ENCODE measurements at places on chromosomes 2 and 18.

DNA sequence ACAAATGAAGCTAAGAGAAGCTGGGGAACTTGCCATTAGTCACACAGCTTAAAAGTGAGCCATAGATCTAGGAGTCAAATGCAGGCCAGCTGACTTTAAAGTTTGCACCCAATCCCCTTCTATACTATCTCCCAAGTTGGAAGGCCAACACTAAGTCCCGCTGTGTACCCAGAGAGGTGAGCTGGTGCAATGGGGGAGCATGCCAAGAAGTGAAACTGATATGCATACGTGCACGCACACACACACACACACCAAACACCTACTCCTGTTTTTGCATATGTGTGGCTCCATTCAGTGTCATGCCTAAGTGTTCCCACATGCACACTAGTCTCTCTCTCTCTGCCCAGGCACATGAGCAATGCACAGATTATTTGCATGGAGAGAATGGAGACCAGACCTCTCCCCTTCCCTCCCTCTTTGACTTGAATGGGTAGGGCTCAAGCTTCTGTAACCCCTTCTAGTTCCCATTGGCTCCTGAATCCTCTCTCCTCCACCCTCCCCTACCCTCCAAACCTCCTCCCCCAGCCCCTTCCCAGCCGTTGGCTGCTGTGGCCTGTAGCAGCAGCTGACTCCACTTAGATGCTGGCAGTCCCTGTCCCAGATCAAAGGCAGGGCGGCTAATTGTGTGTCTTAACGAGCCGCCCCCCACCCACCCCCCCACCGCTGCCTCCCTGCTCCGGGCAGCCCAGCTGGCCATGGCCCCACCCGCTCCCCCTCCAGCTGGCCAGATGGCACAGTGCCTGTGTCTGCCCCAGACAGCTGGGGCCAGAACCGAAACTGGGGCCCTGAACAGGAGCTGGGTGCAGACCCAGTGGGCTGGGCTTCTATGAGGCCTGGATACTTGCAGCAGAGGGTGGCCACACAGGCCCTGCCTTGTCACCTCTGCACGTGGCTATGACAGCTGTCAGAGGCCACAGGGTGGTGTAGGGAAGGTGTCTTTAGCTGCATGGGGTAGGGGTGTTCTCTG, 5.6 kb downstream of the WNT10A start:
- DNase-seq = no peak

- no peak for DNase-seq
These were observed 37.2 kb upstream of the OTX1 start for GRCh38 chr2:63013438-63013837.

- no peak for DNase-seq
These were observed 33.0 kb downstream of the KCTD18 start for GRCh38 chr2:200476836-200477235.

DNA sequence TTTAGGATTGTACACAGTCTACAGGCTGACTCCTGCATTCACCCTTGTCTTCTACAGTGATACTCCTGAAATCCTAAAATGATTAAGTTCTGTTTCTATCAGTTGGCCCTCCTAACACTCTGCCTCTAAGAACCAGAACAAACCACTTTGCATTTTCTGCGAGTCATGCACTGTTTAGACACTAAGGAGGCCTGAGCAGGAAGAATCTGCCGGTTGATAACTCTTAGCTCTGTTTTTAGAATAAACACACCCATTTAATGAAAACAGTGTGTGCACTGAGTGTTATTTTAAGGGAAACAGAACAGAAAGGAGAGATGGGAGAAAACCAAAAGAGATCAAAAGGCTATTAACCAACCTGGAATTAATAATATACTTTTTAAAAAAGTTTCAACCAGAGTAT, 22.9 kb upstream of the SSB start:
- DNase-seq = no peak

DNA sequence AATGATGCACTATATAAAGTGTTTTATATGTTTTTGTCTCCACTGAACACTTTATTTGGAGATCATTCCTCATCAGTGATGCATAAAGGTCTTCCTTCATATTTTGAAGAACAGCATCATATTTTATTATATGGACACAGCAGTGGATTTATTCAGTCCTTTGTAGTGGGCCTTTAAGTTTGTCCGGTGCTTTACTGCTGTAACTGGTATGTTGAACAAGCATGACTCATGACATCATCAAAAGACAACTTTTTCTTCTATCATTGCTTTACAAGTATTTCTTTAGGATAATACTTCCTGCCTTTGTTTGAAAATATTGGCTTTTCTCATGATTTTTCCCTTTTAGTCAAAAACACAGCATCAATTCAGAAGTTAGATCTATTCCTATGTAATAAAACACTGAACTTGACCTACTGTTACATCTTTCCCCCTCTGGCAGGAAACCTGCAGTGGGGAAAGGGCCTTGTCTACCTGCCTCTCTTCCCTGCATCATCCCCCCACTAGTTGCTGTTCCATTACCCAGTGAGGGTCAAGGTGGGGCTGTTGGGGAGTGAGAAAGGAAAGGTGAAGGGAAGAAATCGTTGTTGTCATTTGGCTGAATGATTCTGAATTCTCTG, 241.2 kb downstream of the CYP26B1 start:
- DNase-seq = no peak

- no peak for DNase-seq
These were observed 126.7 kb downstream of the THADA start for GRCh38 chr2:43469094-43469493.

- no peak for DNase-seq
These were observed 126.4 kb downstream of the GFPT1 start for GRCh38 chr2:69260666-69261065.

- no peak for DNase-seq
These were observed 753.9 kb upstream of the ZEB2 start for GRCh38 chr2:145273840-145274239.

DNA sequence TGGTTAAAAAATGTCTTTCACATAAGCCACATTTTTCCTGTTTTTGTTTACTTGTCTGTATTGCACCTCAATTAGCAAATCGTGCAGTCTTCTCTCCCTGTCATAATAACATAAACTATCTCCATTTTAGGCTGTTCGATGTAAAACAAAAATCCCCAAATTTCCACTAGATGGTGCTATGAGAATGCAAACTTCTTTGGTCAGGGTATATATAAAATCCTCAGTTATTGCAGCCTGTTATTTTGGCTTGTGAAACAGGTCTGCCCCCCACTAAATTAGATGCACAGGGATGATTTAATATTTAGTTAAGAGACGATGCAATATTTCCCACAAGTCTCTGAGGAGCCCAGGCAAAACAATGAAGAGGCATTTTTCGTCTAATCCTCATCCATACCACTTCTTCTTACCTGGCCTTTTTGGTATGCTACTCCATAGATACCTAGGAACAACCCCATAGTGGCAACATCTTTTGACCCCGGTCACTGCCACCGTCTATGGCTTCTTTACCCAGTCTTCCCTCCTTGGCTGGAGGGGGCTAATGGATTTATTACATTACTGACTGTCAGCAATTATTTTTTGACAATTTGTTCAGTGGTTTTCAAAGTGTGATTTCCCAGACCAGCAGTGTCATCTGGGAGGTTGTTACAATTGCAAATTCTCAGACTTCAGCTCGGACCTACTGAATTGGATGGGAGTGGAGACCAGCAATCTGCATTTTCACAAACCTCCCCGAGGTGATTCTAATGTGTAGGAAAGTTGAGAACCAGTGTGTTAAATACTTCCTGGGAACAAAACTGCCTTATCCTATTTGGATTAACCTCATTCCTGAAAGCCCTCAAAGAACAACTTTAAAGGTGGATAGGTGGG, 117.4 kb upstream of the CWC22 start:
- no peak for DNase-seq

GRCh38 chr2:227406177-227407031, 18.7 kb upstream of the SCYGR1 start:
- DNase-seq = no peak

DNA sequence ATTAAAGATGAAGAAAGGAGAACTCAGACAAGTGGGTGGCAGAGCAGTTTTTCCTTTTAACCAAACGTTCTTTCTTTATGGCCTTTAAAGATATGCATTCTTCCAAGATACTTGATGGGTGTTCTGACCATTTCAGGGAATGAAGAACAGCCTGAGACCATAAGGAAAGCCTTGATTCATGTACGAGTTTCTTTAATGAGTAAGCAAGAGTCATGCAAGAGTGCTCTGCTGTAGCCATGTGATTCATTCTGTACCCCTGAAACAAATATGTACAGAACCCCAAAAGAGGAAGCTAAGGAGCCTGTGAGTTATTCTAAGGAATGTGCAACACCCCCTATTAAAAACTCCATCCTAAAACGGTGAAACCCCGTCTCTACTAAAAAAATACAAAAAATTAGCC, 372.8 kb downstream of the MTX2 start:
- DNase-seq = no peak
